ENCODE measurements at places on chromosomes 3 and 15.

DNA sequence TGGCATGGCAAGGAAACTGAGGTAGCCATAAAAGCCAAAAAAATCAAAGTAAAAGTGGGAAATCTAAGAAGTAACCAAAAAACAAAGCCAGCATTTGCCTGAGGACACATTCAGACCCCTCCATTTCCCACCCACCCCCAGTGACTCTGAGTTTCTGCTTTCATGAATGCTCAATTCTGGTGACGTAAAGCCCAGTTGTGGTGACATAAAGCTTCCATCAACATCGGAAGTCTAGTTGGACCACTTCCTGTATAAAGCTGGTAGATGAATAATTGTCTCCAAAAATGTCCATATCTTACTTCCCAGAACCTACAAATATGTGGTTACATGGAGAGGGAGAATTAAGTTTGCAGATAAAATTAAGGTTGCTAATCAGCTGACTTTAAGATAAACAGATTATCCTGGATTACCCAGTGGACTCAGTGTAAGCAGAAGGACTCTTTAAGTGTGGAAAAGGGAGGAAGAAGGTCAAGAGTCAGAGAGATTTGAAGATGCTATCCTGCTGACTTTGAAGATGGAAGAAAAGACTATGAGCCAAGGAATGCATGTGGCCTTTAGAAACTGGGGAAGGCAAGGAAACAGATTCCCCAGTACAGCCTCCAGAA is 62.0 kb upstream of the ST3GAL6 start:
- no peak for DNase-seq

GRCh38 chr3:42827023-42827422 is 17.8 kb downstream of the ACKR2 start:
- no peak for DNase-seq

- no peak for DNase-seq
Measured at GRCh38 chr3:169546368-169546767, 117.1 kb downstream of the MECOM start.

DNA sequence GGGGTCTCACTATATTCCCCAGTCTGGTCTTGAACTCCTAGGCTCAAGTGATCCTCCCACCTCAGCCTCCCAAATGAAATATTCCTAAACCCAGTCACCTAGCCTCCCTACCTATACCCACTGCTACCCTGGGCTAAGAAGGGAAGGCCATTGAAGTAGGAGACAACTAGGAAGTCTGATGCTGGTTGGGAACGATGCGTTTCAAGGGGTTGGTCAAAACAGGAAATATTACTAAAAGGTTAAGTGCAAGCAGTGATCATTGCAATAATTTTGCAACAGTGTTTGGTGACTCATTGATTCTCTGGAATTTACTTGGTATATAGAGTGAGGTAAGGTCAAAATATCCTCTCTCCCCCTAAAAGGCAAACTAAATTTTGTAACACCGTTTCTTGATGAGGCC is 4.6 kb upstream of the UQCRC1 start:
- DNase-seq, result no peak

- DNase-seq, result no peak
Measured at GRCh38 chr3:24340966-24341365, 153.7 kb downstream of the THRB start.

DNA sequence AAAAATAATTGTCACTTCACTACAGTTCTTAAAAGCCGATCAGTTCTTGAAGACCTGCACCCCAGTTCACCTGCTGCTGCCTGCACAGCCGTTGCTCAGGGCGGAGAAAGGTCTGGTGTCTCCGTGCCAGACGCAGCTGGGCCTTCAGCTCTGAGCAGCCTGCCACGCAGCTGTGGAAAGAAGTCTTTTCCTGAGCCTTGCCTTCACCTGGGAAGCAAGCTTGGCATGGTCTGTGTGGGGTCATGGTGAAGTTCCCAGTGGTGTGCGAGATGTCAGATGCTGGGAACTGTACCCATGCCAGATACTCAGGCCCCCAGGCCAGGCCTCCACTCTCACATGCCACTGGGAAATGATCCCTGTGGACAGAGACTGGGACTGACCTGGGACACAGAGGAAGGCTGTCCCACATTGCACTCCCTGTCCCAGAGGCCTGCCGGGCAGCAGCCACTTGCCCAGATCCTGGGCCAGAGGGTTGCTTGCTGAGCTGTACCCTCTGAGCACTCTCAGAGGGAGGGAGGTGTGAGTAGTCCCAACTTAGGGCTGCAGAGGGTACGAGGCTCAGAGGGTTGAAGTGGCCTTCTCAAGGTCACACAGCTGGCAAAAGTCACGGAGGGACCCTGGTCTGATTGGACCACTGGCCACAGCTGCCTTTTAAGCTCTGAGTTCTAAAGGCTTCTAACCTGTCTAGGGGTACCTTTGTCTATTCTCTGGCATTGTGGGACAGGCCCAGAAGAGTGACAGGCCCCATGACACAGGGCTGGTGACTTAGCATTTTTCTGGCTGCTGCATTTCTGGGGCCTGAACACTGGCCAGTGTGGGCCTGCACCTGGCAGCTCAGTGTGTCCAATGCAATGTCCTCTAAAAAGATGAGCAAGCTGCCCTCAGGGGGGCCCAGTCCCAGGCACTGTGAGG is 55.4 kb downstream of the KLF13 start:
- DNase-seq, result no peak
